ENCODE measurements at places on chromosomes 5 and 9.

DNA sequence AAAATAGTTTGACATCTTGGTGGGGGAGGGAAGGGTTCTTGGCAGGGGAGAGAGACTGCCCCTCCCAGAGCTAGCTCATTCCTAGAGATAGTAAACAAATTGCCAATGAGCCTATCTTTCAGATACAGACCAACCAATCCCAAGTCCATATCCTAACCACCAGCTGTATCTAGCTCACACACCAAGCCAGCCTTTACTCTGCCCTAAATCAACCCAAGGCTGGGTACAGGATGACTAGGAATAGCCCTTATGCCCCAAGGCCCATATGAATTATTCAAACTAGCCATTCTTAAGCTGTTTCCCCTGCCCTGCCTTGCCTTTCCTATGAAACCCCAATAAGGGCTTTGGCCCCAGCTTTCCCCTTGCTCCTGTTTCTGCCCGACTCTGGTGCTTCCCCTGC is 281.3 kb upstream of the PANK3 start:
- no peak for DNase-seq

- no peak for DNase-seq
Observed at GRCh38 chr5:111535879-111536549, 23.7 kb upstream of the STARD4 start.

DNA sequence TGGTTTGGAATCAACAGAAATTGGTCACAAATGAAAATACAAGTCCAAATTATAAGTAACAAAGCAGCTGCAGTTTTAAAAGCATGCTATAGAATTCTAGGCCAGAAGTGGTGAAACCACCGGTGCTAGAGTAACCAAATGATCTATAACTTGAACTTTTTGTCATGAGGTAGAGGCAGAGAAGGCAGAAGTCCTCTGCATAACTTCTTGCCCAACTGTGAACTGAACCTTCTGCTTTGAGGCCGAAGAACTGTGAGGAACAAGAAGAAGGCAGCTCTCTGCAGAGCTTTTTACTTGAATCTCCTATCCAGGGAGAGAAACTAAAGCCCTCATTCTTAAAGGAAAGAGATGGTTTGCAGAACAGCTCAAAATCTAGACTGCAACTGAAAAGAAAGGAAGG is 36.2 kb upstream of the TENT2 start:
- no peak for DNase-seq

DNA sequence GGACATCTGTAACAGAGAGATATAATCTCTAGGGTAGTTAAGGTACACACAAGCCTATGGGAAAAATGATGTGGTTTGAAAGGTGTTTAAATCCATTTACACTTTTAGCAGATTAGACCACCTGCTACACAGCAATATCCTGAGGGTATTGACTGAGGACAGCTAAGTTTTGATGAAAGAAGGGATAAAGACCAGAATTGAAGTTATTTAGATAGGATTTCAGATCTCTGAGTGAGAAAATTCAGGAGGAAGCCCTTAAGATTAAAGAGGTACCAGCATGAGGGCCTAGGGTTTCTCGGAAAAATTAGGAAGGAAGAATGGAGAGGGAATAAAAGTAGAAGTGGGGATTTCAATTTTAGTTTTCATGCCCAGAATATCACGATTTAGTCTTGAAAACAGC is 267.3 kb downstream of the COX7C start:
- DNase-seq, result no peak

- DNase-seq, result no peak
Observed at GRCh38 chr9:17571825-17572224, 7.0 kb upstream of the SH3GL2 start.

GRCh38 chr5:5065472-5065871 is 74.7 kb upstream of the ADAMTS16 start:
- no peak for DNase-seq

DNA sequence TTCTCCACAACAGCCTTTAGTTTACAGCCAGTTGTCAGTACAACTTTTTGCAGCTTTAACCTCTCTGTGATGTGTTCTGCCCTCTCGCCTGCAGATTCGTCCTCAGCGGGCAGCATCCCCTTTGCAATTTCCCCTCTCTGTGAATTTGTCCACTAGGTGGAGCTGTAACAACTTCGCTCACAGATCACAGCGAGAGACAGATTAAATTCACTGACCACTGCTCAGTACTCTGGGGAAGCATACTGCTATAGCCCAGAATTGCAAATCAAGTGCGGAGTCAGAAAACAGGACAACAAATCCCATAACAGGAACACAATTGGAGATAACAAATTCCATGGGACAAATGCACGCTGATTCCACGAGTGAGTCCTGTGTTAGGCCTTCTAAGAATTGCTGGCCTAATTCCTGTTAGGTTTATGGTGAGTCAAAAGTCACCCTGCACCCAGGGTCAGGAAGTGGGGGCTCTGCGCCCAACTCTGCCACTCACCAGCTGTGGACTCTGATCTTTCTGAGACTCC is 2124.9 kb downstream of the MAT2B start:
- no peak for DNase-seq

- no peak for DNase-seq
Observed at GRCh38 chr9:112332214-112332613, 1.2 kb downstream of the PTBP3 start.

DNA sequence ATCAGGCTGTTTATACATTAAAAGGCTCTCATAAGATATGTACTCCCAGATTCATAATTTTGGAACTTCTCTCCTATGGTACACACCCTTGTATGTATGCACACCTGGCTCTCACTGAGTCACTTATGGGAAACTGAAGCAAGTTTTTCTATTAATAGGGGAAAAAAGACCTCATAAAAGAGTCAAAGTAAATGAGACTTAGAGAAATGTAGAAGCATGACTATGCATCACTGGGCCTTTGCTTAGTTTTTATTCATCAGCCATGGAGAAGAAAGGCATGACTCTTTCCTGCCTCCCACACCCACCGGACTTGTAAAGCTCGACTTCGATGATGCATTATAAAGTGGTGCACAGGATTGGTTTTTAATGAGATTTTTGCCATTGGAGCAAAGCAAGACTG is 28.2 kb downstream of the MTAP start:
- DNase-seq, result no peak

- DNase-seq, result no peak
Observed at GRCh38 chr5:60685700-60686099, 14.3 kb downstream of the DEPDC1B start.

- no peak for DNase-seq
Observed at GRCh38 chr9:19243366-19244033, 13.0 kb downstream of the DENND4C start.

DNA sequence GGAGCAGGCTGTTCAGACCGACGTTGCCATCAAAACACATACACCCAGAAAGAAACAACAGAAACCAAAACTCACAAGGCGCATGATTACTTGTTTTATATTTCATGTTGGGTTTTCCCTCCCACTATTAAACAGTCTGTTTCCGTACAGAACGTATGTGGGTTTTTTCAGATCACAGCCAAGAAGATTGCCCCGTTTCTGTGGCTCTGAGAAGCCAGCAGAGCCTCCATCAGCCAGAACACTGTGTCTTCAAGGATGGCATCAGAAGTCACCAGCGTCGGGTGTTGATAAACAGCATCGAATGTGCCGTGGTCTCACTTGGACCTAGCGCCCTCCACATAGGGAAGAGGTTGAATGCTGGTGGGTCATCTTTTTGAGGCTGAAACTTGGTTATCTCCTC is 42.8 kb downstream of the FAM78A start:
- no peak for DNase-seq

DNA sequence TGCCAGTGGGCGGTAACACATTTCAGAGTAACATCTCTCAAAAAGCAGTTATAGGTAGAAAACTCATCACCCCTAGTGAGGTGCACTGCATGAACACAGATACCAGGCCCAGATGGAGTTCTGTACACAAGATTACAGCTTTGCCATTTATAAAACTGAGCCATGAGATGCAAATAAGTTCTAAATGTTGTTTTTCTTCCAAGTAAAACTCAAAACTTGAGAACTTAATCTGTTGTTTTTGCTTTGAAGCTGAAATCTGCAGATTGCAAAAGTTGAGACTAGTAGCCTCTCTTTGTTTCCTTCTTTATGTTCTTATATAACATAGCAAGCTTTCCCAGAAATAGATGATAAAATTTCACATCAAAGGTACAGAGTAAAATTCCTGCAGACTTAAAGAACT is 434.1 kb downstream of the PLK2 start:
- DNase-seq, result no peak

DNA sequence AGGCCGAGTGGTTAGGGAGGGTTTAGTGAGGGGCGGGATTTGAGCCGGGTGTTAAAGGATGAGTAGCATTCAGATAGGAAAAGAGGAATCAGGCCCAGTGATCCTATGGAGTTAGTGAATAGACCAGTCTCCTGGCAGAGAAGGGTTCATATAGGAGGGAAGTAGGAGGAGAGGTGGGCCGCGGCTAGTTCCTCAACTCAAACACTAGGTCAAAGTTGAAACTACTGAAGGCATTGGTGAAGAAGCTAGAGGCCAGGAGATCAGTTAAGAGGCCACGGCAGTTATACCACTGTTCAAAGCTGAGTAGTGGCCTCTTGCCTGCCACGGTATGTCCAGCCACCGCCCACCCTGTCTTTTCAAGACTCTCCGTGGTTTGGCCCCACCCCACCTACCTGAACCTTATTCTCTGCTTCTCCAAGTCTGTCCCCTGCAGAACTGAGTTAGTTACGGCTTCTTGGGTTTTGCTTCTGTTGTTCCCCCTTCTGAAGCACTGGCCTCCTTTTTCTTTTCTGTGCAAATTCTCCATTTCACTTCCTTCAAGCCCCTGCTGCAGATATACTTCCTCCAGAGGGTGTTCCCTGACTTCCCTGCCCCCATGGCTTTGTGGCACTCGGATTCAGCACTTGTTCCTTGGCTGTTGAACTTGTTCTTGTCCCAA is 1.8 kb downstream of the ZBTB34 start:
- DNase-seq, result no peak

DNA sequence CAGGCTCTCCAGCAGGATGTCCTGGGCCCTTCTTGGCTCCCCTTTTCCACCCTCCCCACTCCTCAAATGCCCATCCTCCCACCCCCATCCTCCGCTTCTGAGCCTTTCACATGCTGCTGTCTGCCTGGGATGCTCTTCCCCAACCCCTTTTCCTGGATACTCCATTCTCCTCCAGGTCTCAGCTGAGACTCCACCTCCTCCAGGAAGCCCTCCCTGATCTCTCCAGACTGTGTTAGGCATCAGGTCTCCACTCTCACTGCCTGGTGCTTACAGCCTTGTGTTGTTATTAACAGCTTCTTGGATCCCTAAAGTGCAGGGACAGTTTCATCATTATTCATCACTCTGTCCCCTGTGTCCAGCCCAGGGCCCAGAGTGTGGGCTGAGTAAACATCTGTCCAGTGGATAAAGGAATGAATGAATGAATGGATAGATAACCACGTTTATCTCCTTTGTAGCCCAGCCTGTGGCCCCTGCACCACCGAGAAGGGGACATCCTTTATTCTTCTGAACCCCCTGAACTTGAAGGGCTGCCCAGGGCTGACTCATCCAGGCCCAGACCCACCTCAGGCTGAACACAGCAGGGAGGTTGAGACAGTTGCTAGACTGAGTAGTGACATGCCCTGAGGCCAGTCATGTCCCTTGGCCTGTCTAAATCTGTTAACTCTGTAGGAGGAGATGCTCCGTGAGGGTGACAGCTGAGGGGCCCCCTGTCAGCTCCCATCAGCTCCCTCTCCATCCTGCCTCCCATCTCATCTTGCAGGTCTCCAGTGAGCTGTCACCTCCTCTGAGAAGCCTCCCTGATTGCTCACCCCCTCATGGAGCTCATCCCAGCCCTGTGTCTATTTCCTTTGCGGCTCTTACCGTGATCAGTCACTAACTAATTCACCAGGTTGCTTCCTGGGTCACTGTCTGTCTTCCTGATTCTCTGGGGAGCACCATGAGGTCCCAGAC is 14.6 kb upstream of the LAMC3 start:
- DNase-seq, result no peak
